ENCODE measurements at places on chromosomes 5 and 9.

- no peak for DNase-seq
These were observed 379.8 kb downstream of the SPOCK1 start for GRCh38 chr5:137119321-137119720.

DNA sequence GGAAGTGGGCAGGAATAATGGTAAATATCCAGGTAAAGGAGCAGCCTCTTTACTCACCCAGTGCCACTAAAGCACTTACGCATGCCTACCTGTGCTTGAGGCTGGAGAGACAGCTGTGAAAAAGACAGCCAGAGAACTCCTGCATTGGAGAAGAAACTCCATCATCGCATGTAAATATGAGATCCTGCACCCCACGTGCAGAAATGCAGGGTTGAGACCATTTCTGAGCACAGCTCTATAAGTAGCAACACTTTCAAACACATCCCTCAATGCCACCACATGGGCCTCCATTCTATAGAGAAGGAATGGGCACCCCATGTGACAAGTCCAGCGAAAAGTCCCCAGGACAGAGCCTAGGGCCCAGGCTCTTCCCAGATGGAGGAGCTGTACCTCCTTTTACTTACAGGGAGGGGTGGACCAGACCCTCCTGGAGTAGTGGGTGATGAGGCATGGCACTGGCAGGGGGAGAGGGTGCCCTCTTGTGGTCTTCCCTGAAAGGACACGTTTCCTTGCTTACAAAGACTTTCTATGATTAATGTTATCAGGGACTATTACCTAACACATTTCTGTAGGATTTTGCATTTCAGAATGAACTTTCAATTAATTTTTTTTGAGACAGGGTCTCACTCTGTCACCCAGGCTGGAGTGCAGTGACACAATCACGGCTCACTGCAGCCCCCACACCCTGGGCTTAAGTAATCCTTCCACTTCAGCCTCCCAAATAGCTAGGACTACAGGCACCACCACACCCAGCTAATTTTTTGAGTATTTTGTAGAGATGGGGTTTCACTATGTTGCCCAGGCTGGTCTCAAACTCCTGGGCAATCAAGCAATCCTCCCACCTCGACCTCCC lies 55.3 kb upstream of the IL17B start:
- DNase-seq: no peak

DNA sequence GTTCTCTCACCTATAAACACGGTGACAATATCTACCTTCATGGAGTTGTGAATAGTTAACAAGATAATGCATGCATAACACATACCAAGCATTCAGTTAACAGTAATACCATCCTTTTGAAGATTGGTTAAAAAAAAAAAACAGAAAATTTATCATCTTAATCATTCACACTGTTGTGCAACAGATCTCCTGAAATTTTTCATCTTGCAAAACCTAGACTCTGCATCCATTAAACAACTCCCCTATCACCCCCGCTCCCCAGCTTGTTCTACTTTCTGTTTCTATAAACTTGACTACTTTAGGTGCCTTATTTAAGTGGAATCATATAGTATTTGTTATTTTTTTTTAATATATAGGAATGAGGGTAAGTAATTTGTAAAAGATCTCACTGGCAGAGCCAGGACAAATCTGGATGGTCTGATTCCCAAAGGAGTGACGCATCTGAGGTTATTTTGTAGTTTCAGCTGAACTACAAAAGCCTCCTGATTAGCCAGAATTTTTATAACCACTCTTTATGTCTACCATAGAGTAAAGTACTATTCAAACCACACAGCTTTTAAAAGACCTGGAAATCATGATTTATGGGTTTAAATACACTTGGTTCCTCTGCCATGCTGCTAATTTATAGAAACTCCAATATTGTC lies 93.0 kb downstream of the FANCC start:
- no peak for DNase-seq

DNA sequence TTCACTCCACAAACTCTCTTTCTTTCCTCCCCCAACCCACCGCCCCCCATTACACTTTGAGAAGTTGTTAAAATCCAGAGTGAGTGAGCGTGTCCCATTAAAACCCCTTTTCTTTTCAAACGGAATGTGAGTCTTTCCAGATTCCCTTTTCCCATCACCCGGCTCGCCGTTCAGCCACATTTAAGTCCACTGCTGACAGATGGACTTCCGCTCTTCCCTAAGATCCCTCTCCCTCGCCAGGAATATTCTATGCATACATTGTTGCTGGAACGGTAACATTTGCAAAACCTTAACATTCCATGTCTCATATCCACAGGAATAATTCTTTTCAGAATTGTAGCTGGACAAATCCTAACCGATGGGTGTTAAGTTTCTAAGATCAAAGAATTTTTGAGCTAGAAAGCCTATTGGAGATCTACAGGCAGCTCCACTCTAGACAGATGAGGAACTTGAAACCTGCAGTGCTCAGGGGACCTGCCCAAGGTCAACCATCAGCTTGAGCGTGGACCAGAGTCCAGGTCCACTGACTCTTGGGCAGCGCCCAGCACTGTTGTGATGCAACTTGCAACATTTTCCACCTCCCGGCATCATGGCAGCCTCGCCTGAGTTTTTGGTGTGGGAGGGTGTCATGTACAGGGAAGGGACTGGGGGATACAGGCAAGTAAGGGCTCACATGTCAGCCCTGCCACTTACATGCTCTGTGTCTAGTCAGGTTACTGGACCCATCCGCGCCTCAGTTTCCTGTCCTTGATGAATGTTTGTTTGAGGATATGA lies 500.1 kb downstream of the CCDC171 start:
- no peak for DNase-seq

DNA sequence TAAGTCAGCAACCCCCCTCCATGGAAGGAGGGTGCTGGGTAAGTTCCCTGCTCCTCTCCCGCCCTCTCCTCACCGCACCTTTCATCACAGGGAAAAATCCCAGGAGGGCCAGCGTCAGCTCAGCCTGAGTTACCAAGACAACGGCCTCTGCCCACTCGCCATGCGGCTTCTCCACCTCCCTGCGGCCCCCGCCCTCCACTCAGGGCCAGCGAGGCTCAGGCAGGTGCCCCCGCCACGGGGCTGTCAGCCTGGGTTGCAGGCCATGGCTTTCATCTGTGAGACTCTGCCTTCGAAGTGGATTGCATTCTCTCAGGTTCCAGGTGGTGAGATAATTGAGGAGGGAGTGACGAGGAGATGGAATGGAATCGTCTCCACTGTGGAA lies 27.2 kb upstream of the LAMC3 start:
- no peak for DNase-seq

DNA sequence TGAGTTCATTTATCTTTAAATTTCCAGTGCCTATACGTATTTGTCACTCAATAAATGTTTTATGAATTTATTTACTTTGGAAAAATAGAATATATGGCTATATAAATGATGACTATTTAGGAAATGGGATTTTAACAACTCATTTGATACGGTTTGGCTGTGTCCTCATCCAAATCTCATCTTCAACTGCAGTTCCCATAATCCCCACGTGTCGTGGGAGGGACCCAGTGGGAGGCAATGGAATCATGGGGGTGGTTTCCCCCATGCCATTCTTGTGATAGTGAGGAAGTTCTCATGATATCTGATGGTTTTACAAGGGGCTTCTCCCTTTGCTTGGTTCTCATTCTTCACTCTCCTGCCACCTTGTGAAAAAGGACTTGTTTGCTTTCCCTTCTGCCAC lies 187.6 kb upstream of the EFNA5 start:
- DNase-seq: no peak

DNA sequence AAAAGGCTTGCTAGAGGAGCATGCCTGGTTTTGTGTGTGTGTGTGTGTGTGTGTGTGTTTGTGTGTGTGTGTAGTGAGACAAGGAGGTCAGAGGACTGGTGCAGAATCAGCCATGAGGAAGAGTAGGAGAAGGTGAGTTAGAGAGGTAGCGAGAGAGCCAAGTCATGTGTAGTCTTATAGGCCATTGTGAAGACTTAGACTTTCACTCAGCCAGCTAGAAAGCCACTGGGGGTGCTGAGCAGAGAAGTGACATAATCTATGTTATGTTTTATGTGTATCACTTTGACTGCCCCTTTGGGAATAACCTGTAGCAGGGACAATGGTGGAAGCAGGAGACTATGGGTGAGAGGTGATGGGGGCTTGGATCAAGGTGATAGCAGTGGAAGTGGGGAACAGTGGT lies 180.5 kb upstream of the CLINT1 start:
- DNase-seq: no peak

GRCh38 chr5:158869092-158869491 lies 230.6 kb downstream of the EBF1 start:
- no peak for DNase-seq

DNA sequence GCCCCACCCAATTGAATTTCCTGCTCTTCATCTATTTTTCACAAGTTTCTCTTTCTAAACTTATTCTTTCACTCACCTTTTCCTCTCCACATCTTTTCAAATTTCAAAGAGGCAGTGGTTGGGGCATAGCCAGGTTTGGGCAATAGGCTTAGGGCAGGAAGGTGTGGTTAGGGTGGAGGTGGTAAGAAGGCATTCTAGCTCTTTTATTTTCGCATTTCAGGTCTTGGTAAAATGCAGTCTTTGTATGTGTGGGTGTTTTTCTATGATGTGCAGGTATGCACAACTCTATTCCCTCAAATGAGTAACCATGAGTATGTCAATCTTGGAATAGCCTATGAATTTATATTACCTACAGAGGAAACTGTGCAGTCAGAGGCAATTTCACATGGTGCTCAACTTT lies 129.8 kb upstream of the IFNE start:
- DNase-seq: no peak

- DNase-seq: no peak
These were observed 18.4 kb upstream of the RIC1 start for GRCh38 chr9:5610491-5610890.

DNA sequence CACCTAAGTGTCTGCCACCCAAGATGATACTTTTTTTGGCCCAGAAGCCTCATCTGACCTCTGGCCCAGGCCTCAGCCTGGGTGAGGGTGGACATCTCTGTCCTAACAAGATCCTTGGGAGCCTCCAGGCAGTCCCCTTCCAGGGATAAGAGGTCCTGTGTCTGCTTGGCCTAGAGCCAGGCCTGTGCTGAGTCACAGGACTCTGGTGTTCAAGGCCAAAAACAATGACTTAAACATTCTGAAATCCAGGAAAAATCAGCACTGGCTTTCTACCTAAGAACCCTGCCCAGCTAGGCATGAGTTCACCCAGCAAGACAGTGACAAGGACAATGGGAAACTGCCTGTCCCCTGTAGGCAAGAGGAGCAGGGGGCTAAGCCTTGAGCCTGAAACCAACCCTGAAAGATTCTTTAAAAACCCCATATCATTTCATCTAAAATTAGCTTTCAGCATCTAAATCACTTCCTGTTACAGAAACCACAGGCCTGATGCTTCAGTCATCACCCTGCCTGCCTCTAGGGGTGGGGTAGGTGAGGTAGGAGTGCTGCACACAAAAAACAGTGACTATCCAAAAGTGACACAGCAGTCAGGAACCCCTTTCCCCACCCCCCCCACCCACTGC lies 29.9 kb downstream of the CSF2 start:
- DNase-seq: peak; percentile 53

- DNase-seq: no peak
These were observed 84.9 kb upstream of the HSPA9 start for GRCh38 chr5:138660051-138660572.

DNA sequence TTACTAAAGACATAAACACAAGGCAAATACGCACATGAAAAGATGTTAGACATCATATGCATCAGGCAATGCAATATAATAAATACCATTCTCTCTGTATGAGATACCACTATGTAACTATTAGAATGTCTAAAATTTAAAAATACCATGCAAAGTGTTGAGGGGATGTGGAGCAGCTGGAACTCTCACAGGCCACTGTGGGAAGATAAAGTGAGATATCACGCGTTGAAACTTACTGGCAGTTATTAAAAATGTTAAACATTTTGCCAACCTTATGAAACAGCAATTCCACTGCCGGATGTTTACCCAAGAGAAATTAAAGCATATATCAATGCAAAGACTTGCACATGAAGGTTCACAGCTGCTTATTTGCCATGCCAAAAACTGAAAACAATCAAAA lies 556.7 kb downstream of the LRRC70 start:
- DNase-seq: no peak

DNA sequence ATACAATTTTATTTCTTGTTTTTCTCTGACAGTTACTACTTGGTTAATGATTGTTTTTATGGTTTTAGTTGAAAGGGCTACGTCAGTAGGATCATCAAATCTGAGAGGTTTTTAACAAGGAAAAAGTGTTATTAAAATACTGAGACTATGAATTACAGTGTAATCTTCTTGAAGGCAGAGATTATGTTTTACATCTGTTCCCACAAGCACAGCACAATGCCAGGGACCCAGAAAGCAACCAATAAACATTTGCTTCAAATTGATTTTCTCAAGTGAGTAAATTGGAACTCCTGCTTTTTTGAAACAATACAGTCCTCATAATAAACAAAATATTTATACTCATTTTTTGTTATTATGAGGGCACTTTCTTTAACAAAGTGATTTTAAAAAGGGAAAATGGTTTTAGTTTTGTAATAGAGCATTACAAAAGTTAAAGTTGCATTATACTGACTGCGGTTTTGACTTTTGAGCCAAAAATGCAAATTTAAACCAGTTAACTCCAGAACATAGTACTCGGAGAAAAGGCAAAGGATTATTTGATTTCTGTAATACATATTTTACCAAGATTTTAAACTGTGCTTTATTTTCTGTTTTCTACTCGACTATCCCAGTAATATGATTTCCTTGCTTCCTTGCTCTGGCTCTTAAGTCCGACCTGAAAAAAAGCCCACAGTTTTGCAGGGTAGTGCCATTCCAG lies 176.9 kb downstream of the GDNF start:
- DNase-seq: no peak

DNA sequence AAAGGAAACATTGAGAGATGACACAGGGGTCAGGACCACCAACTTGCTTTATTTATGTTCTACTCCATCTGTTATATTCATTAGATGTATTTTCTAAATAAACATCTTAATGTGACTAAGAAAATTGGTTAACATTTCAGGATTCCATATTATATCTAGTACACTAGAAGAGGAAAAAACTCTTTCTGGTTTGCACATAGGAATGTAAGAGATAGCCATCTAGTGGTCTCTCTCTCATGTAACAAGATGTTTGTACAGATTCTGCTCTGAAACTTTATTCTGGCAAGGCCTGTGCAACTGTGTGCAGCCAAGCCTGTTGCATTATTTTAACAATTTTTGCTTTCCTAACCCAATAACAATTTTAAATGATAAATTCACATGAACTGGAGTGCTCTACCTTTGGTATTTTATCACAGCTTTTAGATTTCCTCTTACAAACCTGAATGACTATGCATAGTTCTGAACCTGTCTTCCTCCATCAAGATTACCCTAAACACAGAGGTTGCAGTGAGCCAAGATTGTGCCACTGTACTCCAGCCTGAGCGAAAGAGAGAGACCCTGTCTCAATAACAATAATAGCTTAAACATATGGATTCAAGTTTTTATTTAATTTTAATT lies 148.2 kb downstream of the GIN1 start:
- no peak for DNase-seq

DNA sequence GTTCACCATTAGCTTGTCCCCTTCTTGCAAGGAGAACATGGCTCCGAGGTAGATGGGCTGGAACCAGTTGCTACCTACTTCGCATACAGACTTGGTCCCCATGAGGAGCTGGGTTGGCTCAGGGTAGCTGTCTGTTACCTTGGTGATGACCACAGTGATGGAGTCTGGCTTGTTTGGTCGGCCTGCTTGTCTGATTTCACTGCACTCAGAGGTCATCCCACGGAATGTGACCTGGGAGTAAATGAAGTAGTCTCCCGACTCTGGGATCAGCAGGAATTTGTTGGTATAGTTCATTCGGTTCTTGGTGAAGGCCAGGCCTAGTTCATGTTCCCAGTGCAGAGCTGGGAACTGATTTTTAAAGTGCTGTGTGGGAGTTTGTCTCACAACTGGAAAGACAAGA lies 15.3 kb downstream of the TNFSF15 start:
- DNase-seq: no peak
